ENCODE measurements at places on chromosomes 12 and 14.

DNA sequence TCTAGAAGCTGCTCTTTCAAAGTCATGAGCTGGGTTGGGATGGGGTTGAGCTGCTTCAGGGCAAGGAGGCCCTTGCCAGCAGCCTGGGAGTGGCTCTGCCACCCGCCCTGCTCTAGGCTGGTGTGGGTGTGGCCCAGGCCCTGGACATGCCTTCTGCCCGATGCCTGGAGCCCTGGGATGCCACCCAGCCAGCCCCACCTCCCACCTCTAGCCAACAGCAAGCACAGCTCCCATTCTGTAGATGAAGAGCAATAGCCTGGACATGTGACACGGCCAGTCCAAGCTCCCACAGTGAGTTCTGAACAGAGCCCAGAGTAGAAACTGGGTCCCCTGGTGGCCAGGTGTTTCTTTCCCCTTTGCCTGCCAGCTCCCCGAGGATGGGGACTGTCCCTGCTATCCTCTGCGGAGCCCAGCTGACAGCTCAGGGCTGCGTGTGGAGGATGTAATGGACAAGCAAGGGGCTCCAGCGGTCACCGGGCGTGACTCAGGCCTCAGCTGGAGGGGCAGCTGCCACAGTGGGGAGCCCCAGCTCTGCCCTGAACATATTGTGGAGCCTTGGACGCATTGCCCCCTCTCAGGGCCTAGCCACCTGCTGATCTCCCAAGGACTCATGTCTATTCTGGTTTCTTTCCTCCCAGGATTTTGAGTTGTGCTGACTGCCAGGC is 165.2 kb downstream of the TSPAN9 start:
- DNase-seq = no peak

DNA sequence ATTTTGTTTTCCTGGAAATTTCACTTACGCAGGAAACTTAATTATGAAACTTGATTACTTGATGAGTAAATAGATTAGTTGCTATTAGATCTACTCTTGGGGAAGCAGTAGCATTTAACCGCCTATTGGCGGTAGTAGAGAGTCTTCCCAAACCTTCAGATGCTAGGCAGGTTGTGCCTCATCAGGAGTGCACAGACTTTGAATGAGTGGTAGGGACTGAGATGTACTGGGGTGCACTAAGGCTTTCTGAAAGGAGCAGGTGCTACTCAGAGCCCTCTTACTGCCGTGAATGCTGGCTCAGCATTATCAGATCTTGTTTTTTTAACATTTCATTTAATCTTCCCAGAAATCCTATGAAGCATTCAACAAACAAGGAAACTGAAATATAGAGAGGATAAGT is 7.7 kb downstream of the GATC start:
- DNase-seq = no peak

DNA sequence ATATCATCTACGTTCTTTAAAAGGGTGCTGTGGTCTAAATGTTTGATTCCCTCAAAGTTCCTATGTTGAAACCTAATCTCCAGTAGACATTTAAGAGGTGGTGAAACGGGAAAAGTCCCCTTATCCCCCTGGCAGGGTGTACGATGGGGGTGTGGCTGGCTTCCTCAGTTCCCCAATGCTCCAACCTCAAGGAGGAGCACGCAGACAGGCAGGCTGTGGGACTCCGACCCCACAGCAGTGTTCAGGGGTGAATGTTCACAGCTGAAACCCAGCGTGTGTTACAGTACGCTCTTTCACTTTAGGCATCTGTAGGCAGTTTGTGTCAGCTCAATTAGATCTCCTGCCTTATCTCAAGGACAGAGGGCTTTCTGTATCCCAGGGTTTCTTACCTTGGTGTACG is 73.2 kb downstream of the SEC23A start:
- DNase-seq = no peak

- DNase-seq = no peak
Measured at GRCh38 chr14:34583525-34583924, 44.0 kb upstream of the EAPP start.

DNA sequence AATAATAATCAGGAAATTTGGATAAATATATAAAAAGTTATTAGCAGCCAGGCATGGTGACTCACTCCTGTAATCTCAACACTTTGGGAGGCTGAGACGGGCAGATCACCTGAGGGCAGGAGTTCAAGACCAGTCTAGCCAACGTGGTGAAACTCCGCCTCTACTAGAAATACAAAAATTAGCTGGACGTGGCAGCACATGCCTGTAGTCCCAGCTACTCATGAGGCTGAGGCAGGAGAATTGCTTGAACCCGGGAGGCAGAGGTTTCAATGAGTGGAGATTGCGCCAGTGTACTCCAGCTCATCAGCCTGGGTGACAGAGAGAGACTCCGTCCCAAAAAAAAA is 64.5 kb downstream of the SYT1 start:
- DNase-seq = no peak

GRCh38 chr12:109714913-109715244 is 1.3 kb downstream of the FAM222A start:
- no peak for DNase-seq

- no peak for DNase-seq
Measured at GRCh38 chr12:6826734-6827436, 1.3 kb upstream of the P3H3 start.

DNA sequence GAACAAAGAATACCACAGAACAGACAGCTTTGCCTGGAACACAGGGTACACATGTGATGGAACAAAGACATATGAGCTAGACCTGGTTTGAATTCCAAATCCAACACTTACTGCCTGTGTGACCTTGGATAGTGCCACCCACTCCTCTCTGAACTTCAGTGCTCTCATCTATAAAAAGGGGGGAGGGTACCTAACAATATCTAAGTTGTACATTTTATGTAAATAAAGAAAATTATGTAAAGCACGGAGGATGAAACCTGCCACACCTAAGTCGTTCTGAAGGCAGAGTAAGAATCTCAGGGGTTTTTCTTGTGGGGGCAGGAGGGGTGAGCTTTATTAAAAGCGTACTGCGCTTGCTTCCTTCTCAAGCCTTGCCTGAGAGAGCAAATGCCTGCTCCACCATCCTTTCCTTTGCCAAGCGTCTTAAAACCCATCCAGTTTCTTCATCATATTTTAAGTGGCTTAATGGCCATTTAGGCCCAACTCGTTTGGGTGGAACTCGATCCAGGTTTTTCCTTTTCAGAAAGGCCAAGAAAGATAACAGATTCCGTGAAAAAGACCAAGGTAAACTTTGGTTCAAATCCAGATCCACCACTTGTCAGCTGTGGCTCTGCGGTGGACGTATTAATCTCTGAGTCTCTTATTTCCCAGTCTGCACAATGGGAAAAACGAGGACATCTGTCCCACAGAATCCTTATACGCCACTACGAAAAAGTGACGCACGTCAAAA is 946 bp downstream of the DDX24 start:
- peak; percentile 32 for DNase-seq

DNA sequence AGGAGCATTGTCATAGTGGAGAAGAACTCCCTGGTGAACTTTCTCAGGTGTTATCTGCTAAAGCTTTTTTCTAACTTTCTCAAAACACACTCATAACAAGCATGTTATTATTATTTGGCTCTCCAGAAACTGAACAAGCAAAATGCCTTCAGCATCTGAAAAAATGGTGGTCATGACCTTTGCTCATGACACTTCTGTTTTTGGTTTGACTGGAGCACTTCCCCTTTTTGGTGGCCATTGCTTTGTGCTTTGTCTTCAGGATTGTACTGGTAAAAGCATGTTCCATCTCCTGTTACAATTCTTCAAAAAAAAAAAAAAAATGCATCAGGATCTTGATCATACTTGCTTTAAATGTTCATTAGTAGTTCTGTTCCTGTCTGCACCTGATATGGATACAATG is 1241.6 kb upstream of the USP15 start:
- no peak for DNase-seq

DNA sequence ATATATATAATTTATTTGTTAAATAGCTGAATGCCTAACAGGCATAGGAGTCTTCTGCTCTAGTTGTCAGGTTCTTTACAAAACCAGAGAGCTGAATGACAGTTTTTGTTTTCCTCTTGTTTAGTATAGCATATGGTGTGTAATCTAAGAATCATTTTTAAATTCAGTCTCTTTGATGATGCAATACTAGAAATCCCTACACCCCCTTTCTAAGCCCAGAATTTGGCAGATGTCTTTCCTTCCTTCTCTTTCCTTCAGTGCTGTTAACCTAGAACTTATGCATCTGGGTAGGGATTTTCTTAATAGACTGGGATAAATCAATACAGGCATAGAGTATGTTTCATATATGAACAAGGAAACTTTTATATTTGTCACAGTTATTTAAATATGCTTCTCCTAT is 198.1 kb downstream of the KCNH5 start:
- DNase-seq = no peak

DNA sequence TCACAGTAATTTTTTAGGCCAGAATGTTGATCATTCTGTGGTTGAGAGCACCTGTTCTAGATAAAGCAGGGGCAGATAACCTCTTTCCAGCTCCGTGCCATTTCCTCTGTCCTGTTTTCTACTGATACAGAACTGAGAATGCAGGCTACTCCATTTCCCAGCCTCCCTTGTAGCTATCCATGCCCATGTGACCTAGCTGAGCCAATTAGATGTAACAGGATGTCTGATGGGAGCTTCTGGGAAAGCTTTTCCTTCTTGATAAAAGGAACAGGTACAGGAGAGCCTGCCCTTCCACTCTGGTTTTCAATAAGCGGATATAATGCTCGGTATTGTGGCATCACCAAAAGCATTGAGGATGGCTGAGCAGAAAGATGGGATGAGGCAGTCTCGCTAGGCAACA is 54.2 kb downstream of the LRRC74A start:
- DNase-seq = no peak

DNA sequence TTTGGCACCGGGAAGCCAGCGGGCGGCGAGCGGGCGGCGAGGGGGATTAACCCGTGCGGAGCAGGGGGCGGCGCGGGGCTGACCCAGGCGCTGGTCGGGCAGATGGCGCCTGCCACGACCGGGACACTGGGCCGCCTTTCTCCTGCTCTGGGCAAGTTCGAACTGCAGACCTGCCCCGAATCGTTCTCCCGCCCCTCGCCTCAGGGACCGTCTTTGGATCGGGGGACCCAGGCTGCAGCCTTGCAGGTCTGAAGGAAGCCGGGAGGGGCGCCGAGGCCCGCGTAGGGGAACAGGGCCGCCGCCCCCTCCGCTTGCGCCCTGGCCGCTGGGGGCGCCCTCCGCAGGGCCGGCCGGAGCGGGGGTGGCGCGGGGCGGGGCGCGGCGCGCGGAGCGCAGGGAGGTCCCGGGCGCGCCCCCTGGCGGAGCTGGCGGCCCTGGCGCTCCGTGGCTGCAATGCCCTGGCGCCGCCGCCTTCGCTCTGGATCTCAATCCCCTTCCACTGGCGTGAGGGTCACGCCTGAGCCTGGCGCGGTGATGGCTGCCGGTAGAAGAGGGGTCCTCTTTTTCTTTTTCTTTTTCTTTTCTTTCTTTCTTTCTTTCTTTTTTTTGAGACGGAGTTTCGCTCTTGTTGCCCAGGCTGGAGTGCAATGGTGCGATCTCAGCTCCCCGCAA is 449 bp upstream of the LTBP2 start:
- DNase-seq = peak; percentile 78

DNA sequence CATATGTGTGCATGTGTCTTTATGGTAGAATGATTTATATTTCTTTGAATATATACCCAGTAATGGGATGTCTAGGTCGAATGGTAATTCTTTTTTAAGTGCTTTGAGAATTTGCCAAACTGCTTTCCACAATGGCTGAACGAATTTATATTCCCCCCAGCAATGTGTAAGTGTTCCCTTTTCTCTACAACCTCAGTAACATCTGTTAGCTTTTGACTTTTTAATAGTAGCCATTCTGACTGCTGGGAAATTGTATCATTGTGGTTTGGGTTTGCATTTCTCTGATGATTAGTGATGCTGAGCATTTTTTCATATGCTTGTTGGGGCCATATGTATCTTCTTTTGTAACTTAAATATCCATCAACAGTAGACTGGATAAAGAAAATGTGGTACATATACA is 9.4 kb downstream of the OR6C68 start:
- DNase-seq = no peak

GRCh38 chr12:14975457-14975856 is 2.6 kb downstream of the PDE6H start:
- no peak for DNase-seq

GRCh38 chr14:72247896-72248465 is 315.8 kb downstream of the RGS6 start:
- no peak for DNase-seq

DNA sequence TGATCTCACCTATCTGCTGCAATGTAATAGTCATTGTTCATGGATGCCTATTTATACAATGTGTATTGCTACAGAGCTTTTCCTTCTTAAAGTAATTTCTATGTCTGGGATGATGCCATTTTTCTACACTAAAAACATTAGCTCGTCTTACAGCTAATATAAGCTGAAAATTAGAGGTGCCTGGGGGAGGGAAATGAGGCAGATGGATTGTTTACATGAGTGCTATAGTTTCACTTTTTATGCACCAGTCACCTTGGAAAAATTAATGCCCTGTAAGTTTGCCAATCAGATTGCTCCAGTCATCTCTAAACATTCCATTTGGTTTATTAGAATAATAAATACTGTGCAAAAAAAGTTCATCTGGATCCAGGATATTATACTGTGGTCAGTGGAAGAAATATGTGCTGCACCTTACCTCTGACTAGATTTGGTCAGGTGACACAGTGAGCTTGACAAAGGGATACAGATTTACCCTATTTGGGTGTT is 436.2 kb downstream of the RAD51B start:
- DNase-seq = no peak

GRCh38 chr12:47114481-47114892 is 34.7 kb upstream of the AMIGO2 start:
- no peak for DNase-seq

DNA sequence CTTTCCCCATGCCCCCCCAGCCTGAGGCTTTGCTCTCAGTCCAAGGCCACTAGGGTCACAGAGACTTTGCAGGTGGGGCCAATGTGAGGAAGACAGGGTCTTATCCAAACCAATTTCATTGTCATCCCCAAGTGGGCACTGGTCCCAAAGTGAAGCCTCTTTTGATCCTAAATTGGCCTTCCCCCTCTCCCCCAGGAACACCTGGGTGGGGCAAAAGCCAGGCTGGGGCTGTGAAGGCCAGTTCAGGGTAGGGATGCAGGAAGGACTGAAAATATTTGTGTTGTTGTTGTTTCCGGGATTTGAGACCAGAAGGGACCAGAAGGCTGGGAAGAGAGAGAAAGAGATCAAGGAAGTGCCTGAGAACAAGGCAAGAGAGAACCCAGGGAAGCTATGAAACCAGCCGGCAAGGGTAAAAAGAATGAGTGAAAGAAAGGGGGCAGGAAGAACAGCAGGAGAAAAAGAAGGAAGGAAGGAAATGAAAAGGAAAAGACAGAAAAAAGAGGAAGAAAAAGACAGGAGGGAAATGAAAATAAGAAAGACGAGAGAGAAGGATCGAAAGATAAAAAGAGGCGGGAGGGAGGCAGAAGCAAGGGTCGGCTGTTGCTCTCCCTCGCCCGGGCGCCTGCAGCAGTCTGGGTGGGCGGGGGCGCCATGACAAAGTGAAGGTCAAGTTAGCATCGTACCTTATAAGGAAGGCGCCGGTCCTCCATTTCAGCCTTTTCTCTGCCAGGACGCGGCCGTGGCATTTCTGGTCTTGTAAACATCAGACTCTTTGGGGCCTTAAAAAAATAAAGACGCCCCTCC is 7.4 kb upstream of the HOXC11 start:
- peak; percentile 70 for DNase-seq

- no peak for DNase-seq
Measured at GRCh38 chr12:11771895-11772502, 122.5 kb downstream of the ETV6 start.

- no peak for DNase-seq
Measured at GRCh38 chr12:3125674-3126073, 48.5 kb downstream of the TSPAN9 start.
